ENCODE measurements at places on chromosomes 4 and X.

- no peak for DNase-seq
Measured at GRCh38 chr4:158201876-158202275, 8.4 kb upstream of the TMEM144 start.

GRCh38 chr4:79050541-79050880 is 111.3 kb upstream of the PAQR3 start:
- DNase-seq: peak; percentile 89

DNA sequence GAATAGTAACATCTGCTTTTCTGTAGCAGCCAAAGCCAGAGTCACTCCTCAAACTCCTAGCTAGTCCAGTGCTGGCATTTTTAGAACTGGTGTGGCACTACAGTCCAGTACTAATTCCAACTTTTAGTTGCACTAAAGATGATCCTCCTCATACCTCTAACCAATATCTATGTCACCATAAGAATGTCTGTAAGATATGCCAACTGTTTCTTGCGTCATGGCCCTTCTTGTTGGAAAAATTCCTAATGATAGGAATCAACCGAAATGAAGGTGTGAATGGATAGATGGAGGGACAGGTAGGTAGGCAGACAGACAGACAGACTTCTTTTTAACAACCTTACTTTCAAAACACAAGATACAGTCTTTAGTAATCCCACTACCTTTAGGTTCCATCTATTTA is 74.6 kb upstream of the PRSS48 start:
- DNase-seq: no peak

GRCh38 chrX:148498067-148498466 is 2.4 kb upstream of the AFF2 start:
- no peak for DNase-seq

DNA sequence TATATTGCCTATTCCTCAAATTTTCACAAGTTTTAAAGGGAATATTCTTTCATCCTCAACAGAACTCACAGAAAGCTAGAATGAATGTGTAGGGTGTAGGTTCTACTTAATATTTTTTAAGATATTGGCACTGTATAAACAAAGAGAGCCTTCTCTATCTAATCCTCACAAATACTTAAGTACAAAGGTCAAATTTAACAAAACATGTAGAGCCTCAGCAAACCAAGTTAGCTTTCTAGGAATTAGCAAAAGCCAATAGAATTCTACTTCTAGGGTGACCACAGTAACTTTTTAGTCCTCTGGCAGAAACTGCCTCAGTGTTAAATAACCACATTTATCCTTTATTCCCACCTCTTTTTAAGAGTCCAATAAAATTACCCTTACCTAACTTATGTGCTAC is 19.3 kb downstream of the DHX15 start:
- DNase-seq: no peak

DNA sequence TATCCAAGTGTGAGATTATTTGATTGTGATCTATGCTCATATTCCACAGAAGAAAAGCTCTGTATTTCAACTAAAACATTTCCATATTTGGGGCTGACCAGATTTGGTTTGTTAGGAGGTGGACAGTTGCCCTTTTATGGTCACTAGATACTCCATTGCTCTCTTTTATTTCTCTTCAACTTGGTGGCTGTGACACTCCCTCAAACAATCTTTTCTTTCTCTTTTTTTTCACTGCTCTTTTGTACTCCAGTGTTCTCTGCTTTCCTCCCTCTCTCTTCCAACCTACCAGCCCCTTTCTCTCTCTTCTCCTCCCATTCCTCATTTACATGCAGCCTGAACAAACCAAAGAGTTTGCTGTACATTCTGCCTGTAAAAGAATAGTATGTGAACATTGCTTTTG is 48.8 kb downstream of the RBPJ start:
- no peak for DNase-seq

GRCh38 chrX:70087857-70088630 is 25.8 kb downstream of the OTUD6A start:
- DNase-seq: peak; percentile 9

- no peak for DNase-seq
Measured at GRCh38 chr4:7674706-7675105, 240.0 kb upstream of the PSAPL1 start.

DNA sequence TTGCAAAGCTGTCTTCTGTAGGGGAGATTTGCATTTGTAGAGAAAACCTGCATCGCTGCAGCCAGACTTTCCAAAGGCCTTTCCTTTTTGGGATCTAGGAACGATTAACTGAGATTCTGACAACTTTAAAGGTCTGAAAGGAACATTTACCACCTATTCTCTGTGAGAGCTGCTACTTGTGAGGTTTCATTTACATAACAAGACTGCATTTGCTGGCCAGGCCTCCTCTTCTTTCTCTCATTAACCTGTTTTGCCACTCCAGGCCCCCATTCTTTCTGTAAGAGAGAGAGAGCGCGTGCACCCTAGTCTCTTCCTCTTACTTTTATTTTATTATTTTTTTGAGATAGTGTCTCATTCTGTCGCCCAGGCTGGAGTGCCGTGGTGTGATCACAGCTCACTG is 31.6 kb downstream of the TMEM31 start:
- DNase-seq: no peak

GRCh38 chrX:145936769-145937168 is 119.1 kb downstream of the SLITRK2 start:
- no peak for DNase-seq

DNA sequence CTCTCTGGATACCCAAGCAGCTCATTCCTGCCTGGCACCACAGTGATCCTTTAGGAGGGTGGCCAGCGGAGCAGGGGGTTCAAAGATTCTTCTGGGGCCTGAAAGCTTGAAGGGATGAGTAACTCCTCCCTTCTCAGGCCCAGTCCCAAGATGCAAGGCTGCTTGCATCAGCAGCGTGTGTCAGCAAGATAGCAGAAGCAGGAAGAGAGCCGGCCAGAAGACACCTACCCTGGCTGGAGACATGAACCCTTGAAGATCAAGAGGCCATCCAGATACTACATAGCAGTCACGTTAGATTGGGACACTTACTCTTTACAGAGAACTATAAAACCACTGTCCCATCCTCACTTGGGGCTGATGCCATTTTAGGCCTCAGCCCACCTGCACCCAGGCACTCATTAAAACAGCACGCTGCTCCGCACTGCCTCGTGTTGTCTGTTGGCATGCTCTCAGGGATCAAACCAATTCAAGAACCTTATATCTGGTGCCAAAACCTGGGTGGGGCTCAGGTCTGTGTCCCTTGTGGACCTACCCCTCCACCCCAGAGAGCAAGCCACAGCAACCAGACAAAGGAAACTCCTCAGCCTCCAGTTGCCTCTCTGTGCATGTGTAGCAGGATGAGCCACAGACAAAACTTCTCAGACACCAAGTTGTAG is 6.5 kb downstream of the UGT2B17 start:
- DNase-seq: no peak

DNA sequence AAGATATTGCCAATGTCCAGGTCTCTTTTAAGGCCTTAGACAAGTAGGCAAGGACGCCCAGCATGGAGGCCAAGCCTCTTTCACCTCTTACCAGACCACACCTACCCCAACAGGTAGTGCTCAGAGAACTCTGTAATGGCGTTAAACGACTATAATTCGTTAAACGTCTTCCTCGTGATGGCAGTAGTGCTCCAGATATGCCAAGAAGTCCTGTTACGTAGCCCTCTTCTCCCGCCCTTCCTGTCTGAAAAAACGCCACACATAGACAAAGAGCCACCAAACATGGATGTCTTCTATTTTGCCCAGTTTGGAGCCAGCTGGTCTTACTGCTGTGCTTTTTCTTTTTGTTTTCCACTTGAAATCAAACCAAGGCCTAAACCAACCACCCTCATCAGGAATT is 190.7 kb downstream of the OR13H1 start:
- no peak for DNase-seq

DNA sequence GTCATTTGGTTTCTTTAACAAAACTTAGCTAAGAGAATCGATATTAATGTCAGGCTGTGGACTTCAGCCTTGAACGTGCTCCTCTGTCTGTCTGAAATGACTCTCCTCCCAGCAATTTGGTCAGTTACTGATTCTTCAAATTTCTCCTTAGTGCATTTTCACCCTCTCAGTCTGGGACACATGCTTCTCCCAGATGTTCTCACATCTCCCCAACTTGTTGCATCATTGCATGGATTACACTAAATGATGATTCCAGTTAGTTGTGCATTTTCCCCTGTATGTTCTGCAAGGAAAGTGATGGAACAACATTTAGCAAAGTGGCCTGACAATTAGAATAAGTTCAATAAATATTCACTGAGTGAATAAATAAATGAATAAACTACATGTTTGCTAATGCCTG is 94.4 kb downstream of the NLGN4X start:
- DNase-seq: no peak

DNA sequence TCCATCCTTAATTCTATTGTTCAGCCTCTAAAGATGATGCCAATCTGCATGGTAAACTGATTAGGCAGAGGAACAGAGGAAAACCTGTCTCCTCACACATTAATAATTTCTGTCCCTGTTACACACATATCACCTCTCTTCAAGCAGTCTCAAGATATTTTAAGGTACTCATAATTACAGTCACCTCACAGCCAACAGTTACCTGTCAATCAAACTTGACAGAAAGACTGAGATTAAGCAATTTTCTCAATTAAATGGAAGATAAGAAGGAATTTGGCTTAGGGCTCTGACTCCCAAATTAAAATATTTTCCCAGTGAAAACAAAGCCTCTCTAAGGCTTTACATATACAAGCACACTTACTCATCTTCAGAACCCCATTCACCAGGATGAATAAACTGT is 85.2 kb downstream of the MAPK10 start:
- no peak for DNase-seq

DNA sequence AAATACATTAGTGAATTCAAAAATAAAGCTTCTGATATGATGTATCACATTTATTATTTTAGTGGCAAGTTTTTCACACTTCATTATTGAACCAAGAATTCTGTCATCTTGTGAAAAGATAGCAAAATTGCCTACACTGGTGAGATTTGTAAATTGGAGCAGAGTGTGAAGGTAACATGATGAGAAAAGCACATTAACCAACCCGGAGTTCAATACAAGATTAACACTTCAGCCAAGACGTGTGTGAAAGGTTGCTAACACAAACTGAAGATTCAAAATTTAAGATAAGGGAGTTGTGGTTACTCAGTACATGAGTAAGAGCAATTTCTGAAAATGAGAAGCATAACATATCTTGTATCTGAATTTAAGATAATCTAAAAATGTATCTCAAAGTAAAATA is 346.7 kb downstream of the PDHA2 start:
- no peak for DNase-seq

- DNase-seq: no peak
Measured at GRCh38 chrX:103254171-103254824, 657 bp downstream of the TCEAL8 start.

- no peak for DNase-seq
Measured at GRCh38 chr4:128355305-128355704, 67.7 kb upstream of the PGRMC2 start.

GRCh38 chr4:122602277-122603142 is 18.4 kb downstream of the IL21 start:
- no peak for DNase-seq

DNA sequence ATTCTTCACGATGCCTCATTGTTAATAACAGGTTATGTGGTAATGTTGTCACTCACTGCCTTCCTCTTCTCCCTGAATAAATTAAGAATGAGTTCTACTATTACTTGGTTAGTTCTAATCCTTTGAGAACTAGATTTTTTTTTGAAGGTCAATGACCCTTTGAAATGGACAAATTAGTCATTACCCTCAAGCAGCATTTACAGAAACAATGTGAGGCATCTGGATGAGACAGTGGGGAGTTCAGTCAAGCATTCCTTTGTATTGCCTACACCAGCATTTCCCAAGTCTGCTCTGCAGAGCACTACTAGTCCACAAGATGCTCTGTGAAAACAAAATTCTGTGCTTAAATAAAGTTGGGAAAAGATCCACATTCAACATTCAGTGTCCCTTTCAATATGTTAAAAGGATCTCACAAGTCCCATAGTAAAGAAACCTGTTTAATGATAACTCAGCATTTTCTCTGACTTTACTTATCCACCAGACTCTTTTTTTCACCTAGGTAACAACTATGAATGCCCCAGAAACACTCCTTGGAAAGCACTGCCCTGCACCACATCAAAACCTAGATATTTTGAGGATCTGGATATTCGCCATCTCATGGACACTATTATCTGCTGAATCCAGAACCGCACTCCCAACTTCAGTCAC is 60.6 kb downstream of the CHRDL1 start:
- DNase-seq: no peak

GRCh38 chr4:100809506-100809905 is 291.7 kb upstream of the EMCN start:
- DNase-seq: no peak

DNA sequence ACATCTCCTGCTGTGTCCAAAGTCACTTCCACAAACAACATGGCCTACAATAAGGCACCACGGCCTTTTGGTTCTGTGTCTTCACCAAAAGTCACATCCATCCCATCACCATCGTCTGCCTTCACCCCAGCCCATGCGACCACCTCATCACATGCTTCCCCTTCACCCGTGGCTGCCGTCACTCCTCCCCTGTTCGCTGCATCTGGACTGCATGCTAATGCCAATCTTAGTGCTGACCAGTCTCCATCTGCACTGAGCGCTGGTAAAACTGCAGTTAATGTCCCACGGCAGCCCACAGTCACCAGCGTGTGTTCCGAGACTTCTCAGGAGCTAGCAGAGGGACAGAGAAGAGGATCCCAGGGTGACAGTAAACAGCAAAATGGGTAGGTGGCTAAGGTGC is 123.9 kb downstream of the PDLIM5 start:
- DNase-seq: no peak

- DNase-seq: no peak
Measured at GRCh38 chr4:165699055-165699454, 174.0 kb upstream of the TLL1 start.

GRCh38 chr4:172245516-172245915 is 432.3 kb downstream of the GALNTL6 start:
- no peak for DNase-seq

DNA sequence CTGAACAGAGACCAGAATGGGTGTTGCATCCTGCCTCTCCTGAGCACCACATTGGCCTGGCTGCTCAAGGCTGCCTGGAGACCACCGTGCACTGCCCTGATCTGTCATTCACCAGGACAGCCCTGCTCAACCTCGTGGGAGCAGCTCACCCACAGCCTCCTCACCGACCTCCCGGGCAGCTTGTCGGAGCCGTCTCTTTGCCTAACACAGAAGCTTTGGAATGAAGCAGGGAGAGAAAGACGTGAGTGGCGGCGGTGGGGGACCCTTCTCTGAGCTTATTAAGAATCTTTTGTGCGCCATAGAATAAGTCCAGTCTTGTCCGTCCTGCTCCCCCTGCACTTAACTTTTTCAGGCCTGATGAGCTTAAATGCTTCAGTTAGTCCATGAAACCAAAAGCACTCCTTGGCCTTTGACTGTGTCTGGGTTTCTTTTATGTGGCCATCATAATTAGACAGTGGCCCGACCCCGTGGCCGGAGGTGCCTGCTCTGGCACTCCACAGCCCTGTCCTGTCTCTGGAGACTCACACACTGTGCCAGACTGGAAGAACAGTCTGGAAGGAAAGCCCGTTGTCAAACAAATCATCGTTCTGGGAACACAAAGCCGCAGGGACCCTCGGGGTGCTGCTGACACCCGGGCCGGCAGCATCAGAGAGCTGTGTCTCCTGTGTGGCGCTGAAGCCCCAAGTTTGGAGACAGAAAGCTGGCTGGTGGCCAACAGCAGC is 192.8 kb downstream of the BCOR start:
- no peak for DNase-seq

GRCh38 chrX:8913655-8914409 is 112.6 kb upstream of the FAM9A start:
- no peak for DNase-seq

GRCh38 chrX:152038804-152039203 is 64.3 kb upstream of the GABRE start:
- no peak for DNase-seq

- DNase-seq: no peak
Measured at GRCh38 chrX:43218198-43218597, 437.9 kb upstream of the MAOA start.

- DNase-seq: no peak
Measured at GRCh38 chr4:6840062-6840976, 57.8 kb downstream of the KIAA0232 start.
